ENCODE measurements at places on chromosomes 7 and 10. TPM values are rescaled to one million over a fixed set of nuclear protein-coding genes. Genes with fewer than 3 reads are reported as not detected.

DNA sequence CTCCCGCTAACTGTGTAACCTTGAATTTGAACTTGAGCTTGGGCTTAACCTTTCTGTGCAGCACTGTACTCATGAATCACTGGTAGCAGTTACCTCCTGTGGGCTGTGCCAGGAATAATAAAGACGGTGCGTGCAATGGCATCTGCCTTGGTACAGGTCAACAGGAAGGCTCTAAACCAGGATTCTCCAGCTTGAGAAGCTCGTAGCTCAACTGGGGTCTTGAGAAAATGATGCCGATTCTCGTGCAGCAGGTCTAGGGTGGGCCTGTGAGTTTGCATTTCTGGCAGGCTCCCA is 112.5 kb upstream of the ANLN start:
- H3K36me3 ChIP-seq, result no peaks in the 10 kb centered on the region
- DNase-seq, result no peak

RNLS gene
- 1.3 TPM for total RNA-seq

NPY4R2 gene
- not detected for total RNA-seq

AKR1C8 gene
- total RNA-seq, result 1.5 TPM

ACTR3C gene
- 4.9 TPM for total RNA-seq

Measured in activated CD4-positive, alpha-beta memory T cell treated with anti-CD3 and anti-CD28 coated beads, Interleukin-2, amount 10 ng/mL, durations not matched to agents 7 days and 5 days (primary cell).